ENCODE measurements at places on chromosomes 5 and 9.
A peak's percentile ranks its signal among the peaks of the same experiment; 100 is the strongest.

DNA sequence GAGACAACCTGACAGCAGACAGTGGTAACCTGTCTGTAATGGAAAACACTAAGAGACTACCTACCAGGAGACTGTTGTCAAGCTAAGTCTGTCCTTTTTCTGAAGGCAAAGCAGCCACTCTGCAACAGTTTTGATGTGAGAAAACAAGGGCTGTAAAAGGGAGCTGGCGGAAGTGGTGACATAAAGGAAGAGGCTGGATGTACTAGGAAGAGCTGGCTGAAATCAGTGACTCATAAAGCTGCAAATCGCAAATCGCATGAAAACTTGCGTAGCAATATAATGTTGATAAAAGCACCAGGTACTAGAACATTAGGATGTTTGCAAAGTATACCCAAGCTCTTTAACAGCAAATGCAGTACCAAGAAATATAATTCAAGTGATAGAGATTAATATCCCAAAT lies 1.4 kb downstream of the NSUN2 start:
- no peak for DNase-seq

- peak; percentile 61 for DNase-seq
Measured at GRCh38 chr9:1009101-1009707, 32.7 kb downstream of the DMRT3 start.

GRCh38 chr9:129584136-129584535 lies 36.8 kb downstream of the C9orf50 start:
- DNase-seq = peak; percentile 5

GRCh38 chr9:73655831-73656230 lies 504.2 kb downstream of the ANXA1 start:
- DNase-seq = no peak

- DNase-seq = no peak
Measured at GRCh38 chr5:135546912-135547311, 11.1 kb upstream of the NEUROG1 start.
